ENCODE measurements at places on chromosomes 6 and 20.

DNA sequence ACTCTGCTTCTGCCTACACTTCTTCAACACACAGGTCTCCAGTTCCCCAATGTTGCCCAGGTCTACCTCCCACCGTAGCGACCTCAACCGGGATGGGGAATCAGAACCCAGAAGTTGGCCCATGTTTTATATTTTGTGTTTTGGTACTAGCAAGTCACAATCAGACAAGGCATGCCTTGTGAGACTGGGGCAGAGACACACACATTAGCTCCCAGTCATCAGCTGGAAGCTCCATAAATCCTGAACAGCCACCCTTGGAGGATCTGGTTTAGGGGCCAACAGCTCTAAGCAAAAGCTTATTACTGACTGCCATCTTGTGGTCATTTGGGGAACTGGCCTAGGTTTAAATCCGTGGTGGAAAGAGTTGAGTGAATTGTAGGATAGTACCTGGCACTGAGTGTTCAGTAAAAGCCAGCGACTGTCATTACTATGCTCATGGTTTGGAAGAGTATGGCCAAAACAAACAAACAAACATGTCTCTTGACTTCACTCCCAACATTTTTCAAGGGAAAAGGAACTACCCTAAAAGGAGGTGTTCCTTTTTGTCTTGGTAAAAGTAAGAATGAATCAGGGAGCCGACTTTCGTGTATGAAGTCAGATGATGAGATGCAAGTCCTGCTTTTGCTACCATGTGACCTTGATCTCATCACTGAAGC is 40.5 kb downstream of the PIM1 start:
- DNase-seq, result peak; percentile 80

DNA sequence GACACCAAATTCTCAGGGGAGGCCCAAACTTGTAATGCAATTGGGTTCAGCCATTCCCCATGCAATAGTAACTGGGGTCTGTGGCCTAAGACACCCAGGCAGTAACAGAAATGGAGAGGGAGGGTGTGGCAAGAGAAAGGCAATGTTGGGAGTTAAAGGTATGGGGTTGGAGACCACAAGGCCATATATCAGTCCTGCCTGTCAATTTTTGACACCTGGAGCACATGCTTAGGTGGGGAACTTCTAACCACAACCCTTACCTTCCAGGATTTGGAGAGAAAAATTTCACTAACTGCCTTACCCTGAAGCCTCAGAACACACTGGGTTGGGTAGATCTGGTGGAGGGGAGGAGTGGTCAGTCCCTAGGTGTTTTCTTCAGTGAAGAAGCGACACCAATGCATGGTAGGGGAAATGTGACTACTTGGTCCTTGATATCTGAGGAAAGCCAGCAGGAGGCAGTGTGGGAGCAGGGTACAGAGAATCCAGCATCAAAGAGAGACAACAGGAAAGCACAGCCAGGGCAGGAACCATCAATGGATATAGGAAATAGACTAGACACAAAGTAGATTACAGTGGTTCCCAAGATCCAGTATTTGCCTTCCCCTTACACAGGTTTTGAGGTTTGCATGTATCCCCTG is 6.8 kb upstream of the USP49 start:
- no peak for DNase-seq

DNA sequence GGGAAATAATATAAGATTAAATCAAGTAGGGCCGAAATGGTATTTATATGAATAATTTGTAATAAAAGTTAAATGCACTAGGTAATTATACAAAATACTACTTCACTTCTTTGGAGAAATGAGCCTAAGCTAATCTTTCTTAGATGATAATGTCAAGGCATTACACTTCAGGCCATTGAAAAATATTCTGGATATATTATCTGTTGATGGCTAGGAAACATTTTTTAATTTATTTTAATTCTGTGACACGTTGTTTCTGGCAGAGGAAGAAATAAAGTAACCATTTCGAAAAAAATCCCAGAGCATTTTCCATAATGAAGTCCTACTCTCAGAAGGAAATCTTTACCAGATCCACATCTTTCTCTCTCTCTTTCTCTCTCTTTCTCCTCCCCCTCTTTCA is 133.9 kb downstream of the MMUT start:
- DNase-seq, result no peak

DNA sequence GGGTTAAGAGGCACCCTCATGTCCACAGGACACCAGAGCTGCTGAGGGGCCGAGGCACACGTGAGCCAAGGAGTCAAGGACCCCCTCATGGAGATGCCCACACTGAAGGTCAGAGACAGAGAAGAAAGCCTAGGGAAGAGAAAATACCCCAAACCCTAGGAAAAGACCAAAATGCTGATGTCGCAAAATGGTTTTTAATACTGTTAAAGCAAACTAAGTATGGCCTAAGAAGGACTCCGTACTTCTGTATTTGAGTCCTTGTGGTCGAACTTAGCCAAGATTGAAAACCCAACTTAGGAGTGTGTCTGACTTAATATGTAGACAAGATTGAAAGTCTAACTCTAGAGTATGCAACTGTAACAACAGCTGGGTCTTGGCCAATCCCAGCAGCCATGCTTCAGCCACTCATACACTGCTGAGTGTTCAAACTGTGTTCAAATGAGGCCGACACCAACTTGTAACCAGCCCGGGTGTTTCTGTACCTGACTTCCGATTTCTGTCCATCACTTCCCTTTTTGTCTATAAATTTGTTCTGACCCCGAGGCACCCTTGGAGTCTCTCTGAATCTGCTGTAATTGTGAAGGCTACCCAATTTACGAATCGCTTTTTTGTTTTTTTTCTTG is 92.6 kb upstream of the AGPAT4 start:
- DNase-seq, result no peak

DNA sequence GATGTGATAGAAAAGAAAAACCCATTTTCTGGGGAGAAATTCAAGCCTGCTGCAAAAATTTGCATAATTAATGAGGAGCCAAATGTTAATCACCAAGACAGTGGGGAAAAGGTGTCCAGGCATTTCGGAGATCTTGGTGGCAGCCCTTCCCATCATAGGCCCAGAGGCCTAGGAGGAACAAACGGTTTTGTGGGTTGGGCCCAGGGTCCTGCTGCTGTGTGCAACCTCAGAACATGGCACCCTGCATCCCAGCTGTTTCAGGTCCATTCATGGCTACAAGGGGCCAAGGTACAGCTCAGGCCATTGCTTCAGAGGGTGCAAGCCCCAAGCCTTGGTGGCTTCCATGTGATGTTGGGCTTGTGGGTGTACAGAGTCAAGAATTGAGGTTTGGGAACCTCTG is 189.8 kb upstream of the IMPG1 start:
- DNase-seq, result no peak

DNA sequence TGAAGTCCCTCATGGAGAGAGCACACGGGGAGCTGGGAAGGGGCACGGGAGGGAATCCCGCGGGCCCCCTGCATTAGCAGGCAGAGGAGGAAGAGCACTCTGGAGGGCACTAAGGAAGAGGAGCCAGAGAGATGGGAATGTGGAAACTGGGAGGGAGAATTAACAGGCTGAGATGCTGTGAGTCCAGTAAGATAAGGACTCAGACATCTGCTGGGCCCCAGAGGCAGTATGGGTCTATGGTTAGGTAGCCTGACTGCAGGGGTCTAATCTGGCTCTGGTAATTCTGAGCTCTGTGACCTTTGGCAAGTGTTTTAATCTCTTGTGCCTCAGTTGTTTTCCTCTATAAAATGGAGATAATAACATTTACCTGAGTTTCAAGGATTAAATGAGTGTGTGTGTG is 15.7 kb upstream of the SRSF3 start:
- DNase-seq, result no peak

DNA sequence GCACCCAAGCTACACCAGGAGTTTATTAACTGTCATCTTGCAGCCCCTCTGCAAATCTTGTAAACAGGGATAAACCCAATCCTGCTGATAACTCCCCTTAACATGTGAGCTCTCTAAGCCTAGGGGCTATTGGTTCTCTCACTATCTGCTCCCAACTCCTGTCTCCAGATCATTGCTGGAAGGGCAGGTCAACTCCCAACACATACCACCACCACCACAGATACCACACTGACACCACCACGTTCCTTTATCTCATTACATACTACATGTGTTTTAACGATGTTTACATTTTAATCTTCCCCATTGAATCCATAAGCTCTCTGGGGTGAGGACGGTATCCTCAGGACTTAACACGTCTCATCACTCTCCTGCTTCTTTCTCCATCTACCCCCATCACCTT is 51.8 kb downstream of the SIM1 start:
- no peak for DNase-seq

DNA sequence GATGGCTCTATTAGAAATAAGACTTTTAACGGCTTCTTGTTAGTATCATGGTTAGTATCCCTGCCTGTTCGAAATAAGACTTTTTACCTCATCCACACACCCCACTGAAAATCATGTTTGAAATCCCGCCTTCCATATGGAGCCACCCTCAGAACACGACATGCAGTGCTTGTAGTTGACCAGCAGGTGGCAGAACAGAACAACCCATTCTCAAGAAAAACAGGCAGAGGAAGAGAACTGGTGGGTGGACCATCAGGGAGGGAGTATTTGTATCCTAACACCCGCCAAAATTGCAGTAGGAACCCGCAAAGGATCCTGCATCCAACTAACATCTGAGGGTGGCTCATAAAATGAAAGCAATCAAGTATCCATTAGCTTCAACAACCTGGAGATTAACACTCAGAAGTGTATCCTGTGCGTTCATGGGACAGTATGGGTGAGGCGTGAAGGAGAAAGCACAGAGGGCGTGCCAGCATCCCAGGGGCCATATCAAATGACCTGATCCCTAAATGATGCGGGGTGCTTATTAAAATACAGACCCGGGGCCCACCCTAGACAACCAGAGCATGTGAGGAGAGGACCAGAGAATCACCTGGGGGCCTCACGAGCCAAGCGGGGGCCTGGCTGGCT is 89.6 kb upstream of the NHSL1 start:
- no peak for DNase-seq

DNA sequence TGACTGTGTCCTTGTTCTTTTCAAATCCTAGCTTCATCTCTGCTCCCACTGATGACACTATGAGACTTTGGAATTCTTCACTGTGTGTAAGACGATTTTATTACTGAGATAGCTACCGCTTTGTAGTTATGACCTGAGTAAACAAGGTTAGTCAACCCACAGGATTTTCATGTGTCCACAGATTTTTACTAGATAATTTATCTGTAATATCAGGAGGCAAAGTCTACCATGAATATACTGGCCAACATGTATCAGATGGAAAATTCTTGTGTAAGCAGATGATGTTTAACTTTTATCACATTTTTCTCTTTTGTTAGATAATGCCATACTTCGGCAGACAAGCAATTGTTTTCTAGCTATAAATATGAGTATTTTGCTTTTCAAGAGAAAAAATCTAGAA is 119.8 kb downstream of the SGK1 start:
- no peak for DNase-seq

DNA sequence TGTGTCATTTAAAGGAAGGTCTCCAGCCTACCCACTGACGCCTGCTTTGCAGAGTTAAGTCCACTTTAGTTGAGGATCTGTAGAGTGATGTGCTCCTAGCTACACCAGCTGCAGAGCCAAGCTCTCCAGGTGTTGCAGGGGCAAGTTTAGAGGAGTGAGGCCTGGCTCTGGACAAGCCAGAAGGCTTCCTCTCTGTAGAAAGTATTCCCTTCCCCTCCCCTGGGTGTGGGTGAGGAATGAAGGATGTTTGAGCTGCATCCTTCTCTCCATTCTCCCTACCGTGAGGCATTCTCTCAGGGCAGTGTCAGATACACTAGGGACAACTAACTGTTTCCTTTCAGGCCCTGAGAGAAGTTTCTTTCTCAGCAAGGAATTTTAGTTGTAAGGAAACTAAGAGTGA is 66.5 kb downstream of the ELOVL5 start:
- no peak for DNase-seq

DNA sequence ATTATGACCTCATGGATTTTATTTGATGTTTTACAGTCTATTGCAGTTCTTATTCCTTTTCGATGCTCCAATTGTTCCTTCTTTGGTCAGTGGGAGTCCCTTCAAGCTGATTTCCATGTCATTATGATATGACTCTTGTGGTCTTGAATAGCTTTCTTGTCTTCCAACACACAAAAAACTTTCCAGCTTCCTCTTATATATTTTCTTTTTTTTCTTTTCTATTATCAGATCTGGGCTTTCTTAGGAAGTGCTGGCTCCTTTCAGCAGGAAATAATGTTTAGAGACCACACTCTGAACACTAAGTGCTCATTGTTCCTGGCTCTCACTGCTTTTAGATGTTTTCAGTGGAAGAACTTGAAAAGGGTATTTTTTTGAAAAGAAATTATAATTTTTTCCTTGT is 3.1 kb upstream of the SLC17A1 start:
- DNase-seq, result no peak

- no peak for DNase-seq
These were observed 28.3 kb downstream of the SAYSD1 start for GRCh38 chr6:39086711-39087110.

DNA sequence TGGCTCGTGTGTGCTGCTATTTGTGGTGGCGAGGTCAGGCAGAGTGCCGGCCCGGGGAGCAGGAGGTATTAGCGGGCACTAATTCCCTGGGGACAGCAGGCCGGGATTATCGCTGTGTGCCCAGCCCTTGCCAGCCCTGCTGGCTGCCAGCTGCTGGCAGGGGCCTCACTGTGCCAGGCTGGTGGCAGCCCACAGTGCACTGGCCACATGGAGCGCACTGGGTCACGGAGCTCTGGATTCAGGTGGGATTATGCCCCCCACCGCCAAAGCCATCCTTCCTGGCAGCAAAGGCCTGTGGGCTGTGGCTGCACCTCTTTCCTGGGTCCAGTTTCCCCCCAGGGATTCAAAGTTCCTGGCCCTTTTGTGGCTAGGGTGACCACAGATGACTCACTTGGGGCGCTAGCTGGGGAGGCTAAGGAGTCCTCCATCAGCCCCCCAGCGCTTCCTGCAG is 59.7 kb downstream of the YTHDF1 start:
- no peak for DNase-seq

DNA sequence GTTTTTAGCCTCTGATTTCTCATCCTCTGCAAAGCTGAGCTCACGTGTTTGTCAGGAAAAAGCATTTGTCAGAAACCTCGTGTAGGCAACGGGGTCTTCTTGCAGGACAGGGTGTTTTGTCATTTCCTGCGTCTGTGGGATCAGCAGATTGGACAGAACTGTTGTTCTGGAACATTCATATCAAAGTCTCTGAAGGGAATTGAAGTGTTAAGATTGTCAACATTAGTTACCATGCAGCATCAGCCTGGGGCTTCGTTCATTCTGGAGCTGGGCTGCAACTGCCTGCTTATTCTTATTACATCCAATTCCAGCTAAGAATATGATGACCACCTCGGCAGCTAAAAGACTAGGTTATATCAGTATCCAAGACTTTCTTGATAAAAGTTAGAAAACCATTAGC is 71.0 kb upstream of the RALGAPA2 start:
- DNase-seq, result no peak

- no peak for DNase-seq
These were observed 29.4 kb downstream of the PRR18 start for GRCh38 chr6:166278579-166279392.

DNA sequence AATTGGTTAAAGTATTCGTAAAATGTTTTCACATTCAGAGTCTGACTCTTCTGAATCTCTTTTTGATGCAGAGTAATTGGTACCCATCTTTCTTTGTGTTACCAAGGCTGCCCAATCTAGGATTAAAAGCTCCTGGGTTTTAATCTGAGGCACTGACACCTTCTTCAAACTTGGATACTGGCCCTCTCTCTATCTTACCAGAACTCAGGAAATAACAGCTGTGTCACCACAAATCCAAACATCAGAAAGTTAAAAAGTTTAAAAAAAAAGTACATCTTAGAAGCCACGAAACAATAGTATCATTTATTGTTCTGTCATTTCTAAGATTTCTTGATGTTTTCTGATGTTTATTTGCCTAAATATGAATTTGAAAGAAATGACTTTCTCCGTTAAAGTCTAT is 255.5 kb upstream of the RUNX2 start:
- DNase-seq, result no peak
